ENCODE measurements at places on chromosomes 1 and 21.

- no peak for DNase-seq
These were observed 1.1 kb upstream of the ST6GALNAC3 start for GRCh38 chr1:76073481-76073880.

DNA sequence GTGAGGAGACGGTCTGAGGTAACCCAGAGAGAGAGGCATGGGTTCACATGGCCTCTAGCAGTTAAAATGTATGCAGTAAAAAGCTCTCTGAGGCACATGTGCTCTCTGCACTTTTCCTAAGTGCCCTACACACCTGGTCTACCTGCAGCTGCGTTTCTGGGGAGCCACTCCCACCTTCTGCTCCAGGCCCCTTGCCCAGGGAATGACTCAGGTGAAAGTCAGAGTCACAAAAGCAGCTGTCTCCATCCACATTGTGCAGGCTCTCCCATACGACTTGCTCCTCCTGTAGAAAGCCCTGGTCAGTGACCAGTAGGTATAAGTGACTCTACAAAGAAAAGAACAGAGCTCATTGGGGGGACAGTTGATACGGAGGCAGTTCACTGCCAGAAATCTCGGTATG is 8.8 kb downstream of the MINDY1 start:
- no peak for DNase-seq

DNA sequence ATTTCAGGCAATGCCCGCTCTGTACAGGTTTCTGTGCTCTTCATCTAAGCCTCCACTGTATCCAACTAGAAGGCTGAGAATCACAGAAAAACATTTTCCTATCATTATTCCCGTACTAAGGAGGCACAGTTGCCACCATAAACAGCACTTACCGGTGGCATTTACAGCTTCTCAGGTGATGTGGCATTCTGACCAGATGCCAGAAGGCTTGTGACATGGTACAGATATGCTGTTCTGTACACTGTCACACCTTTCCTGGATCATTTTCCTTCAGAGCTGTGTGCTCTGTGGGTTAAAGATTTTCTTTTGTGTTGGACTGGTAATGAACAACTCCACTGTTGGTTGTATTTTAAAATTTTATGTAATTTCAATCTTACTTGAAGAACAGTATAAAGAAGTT is 4.0 kb upstream of the UAP1 start:
- no peak for DNase-seq

DNA sequence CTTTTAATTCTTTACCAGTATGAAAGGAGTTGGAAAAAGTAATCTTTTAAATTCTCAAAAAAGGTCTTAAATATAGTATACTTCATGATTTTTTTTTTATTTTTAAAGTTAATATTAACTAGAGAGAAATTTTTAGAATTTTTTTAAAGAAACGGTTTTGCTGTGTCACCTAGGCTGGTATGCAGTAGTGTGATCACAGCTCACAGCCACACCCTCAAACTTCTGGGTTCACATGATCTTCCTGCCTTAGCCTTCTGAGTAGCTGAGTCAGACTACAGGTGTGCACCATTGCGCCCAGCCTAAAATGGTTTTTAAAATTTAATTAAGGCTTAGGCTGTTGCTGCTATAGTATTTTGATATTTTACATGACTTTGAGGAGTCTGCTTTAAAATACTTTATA is 52.4 kb downstream of the TLCD4 start:
- DNase-seq, result no peak

- no peak for DNase-seq
These were observed 31.0 kb downstream of the GBP6 start for GRCh38 chr1:89394851-89395250.

DNA sequence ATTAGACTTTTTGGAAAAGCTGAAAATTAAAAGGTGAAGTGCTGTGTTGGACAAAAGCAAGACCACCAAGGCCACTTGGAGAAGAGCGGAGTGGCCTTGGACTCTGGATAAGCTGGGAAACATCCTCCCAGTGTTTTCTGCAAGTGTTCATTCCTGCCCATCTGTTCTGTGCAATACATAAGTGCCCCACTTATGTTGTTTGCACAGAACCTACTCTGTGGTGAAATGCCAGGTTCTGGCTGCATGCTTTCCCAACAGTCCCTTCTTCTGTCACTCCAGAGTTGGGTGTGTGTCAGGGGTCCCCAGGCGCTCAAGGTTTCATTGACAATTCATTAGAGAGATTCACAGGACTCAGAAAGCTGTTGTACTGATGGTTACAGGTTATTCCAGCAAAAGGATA is 30.3 kb downstream of the NHLH2 start:
- DNase-seq, result no peak
